Nucleus accumbens (tissue), 56 donors: ENCODE measurements at places on chromosomes 1 and 21.

- no peak for DNase-seq
These were observed 26.8 kb upstream of the CLSTN1 start for GRCh38 chr1:9850442-9851162.

- no peak for DNase-seq
These were observed 95.0 kb upstream of the NR5A2 start for GRCh38 chr1:199932462-199932861.

DNA sequence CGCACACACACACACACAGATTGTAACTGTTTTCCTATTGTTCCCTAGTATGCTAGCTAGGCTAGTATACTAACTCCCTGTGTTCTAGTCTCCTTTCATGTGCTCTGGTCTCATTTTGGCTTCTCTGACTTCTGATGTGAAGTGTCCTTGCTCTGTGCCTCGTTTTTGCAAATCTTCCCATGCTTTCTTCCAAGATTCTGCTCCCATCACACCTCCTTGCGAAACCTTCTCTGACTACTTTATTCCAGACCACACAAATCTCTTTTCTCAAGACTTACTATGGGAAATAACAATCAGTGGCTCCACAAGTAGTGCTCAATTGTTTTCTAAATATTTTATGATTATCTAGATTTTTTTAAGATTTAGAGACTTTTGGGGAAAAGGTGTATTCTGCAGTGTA, 10.3 kb downstream of the PRRX1 start:
- DNase-seq: no peak

DNA sequence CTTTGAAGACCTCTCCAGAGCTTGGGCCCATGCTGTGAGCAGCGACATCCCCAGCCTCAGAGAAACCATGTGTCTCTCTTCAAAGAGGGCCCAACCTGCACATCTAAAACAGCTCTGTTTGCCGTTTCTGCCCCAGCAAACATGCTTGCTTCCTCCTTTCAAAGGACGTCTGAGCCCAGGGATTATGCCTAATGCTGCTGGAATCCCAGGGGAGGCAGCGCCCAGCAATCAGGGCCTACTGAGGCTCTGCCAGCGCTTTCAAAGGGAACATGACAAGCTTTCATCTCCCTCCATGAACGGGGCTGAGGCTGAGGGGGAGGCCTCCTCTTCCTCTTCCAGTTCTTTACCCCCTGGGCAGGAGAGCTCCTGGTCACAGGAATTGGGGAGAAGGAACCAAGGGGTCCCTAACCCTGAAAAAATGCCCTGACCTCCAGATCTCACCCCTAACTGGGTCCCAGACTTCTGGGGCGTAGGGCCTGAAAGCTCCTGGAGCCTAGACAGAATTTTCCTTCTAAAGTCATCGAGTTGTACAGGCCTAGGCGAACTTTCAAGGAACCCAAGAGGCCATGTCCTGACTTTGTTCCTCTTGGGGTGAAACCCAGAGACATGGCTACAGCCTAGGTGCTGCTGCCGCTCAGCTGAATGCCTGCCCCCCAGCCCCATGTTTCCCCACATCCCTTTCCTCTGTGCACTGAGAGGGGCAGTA, 13.4 kb upstream of the ASCL5 start:
- DNase-seq: no peak

DNA sequence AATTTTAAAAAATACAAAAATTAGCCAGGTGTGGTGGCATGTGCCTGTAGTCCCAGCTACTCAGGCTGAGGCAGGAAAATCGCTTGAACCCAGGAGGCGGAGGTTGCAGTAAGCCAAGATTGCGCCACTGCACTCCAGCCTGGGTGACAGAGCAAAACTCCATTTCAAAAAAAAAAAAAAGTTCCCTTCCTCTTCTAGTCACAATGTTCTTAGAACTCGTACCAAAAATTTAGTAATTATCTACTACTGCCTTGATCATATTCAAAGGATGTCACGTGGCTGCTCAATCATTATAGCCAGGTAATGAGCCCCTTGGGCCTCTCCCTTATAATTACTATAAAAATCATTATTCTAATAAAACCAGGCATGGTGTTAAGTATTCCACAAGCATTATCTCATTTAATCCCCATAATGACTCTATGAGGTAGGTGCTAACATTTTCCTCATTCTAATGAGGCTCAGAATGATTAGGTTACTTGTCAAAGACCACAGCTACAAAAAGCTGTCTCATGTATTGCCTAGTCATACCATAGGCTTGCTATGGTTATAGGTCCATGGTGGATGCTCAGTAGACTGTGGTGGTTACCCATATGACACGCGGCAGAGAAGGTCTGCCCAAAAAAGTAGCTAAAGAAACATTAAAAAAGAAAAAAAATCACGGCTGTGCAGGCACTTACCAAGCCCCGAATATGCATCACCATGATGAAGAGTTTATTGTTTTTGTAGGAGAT, 15.5 kb upstream of the PPP1R15B start:
- DNase-seq: no peak

GRCh38 chr21:25656412-25656811, 17.4 kb downstream of the JAM2 start:
- DNase-seq: no peak

DNA sequence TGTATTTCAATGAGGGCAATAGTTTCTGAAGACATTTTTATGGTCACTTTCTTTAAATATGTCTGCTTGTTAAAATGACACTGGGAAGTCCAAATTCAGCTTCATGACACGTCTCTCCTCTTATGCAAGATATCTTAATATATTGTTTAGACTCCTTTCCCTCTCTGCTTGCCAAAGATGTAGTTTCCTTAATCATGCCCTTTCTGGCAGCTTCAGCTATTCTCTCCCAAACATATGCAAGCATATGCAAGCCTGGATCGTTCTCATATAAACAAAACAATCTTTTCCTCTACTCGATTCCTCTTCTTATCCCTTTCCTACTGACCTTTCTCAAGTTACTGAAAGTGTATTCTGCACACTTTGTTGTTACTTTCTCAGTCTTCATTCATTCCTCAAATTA, 372.2 kb downstream of the PTBP2 start:
- no peak for DNase-seq

DNA sequence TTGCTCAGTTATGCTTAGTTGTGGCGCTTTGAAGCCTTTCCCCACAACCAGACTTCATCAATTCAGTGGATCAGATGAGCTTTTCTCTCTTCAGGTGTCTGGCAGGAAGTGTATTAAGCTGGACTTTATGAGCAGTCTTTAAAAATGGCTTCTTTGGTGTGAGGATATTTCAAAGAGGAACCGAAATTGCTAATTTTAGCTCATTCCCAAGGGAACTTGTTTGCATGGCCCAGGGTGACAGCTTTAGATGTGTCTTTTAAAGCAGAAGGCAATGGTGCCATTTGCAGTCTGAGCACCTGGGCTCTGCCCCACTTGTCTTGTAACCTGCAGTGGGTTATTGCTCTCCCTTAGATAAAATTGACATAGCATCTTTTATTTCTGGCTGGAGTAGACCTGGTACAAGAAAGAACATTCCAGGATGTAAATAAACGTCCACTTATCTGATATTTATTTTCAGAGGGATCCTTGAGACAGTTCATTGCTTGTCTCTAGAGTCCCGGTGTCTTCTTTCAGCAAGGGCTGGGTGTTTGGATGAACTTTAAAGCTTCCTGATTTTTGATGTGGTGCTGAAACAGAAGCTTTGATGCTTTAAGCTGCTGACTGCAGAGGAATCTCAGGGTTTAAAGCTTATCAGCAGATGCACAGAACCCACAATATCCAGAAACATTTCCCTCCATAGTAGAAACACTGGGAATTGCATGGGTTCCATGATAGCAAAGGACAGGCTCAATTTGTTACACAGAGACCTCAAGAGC, 241.7 kb downstream of the ADGRL2 start:
- no peak for DNase-seq

GRCh38 chr1:21229246-21230000, 52.7 kb upstream of the EIF4G3 start:
- no peak for DNase-seq

DNA sequence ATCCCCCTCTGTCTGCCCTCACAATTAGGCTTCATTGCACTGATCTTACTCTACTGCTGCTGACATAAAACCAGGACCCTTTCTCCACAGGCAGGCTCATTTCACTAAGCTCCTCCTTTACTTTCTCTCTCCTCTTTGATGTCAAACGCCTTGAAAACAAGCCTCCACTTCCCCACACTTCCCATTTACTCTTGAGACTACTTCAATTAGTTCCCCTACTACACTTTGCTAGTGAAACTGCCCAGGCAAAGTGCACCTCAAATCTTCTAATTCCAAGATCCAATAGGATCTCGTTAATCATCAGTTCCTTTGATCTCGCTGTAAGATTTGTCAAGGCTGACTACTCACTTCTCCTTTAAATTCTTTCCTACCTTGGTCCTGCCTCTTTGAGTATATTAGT, 5.9 kb upstream of the CDC20 start:
- DNase-seq: no peak

DNA sequence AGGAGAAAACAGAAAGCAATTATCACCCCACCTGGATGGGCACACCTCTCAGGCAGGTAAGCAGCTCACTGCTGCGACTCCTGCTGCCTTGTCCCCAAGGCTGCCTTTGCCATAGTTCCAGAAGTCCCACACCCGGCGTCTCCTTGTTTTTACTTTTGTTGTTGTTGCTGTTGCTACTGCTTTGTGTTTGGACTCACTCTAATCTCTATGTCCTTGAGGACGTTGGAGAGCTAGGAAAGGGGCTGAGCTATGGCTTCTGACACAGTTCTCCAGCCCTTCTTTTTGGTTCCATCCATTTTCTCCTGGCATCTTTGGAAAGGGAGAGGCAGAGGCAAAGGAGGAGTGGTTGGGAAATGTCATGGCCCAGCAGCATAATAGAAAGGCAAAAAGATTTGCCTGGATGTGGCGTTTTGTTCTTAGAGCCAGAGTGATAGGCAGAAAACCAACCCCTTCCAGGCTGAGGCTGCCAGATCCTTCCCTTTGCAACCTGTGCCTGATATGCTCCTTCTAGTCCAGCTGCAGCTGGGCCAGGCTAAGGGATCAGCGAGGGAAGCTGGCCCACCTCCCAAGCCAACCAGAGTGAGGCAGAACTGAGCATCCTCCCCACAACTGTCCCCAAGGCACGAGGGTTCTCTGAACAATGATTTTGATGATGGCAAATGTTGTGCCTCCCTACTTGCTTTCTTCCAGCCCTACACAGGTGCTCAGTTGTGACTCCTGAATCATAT, 270.7 kb downstream of the ASTN1 start:
- no peak for DNase-seq

DNA sequence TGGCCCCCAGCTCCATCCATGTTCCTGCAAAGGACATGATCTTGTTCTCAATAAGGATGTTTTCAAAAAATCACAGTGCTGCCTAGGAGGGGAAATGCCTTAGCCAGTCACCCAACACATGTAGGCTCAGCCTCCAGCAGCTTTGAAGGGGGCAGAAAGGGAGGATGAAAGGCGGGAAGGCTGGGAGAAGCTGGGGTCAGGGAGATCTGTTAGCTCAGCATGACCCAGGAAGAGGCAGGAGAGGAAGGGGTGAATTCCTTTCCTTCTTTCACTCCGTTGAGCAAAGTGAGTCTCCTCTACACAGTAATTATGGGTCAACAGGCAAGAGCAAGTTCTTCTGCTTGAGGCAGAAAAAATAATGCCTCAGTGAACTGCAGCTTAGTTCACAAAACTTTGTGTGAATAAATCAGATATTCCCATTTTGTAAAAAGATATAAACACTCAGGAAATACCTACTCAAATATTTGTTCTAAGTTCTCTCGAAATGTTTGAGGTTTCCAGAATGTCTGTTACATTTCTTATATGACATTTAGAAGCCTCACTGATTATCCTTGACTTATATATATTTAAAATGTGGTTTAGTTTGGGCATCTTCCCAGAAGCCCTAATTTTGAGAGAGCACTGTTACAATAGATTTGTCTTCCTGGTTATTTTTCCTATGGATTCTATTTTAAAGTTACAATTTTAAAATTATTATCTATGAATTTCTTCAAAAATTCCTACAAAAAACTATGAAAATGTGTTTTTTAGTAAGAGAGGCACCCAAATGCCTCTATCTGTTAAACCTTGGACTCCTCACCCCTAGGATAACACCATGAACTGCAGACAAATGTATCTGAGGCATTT, 116.8 kb downstream of the KCNJ6 start:
- DNase-seq: no peak

DNA sequence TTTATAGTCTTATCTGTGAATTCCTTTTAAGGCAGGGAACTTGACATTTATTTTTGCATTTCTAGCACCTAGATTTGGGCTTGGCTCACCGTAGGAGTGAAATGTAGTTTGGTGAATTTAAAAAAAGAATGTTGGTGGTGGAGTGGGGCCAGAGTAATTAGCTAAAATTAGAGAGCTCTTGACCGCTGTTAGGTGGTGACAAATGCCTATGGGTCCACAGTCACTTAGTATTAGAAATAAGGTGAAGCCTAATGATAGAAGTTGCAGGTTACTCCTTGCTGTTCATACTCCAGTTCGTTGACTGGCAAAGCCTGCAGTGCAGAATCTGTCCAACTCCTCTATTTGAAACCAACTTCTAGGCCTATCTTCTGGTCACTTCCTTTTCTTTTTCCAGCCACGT, 318.8 kb upstream of the NRIP1 start:
- no peak for DNase-seq

DNA sequence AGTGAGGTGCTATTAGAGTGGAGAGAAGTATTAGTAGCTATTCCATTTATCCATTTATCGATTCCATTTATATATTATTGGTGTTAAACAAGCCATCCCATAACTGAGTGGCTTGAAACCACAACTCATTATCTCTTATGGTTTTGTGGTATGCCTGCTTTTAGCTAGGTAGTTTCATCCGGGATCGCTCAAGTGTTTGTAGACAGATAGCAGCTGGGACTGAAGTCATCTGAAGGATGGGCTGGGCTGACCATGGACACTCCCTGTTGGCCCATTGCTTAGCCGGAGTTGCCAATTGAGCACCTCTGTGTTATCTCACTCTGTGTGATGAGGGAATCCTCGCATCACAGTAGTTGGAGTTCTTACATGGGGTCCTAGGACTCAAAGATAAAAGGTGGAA, 622.5 kb downstream of the PLA2G4A start:
- no peak for DNase-seq

- no peak for DNase-seq
These were observed 3.3 kb upstream of the COL8A2 start for GRCh38 chr1:36128126-36128904.

DNA sequence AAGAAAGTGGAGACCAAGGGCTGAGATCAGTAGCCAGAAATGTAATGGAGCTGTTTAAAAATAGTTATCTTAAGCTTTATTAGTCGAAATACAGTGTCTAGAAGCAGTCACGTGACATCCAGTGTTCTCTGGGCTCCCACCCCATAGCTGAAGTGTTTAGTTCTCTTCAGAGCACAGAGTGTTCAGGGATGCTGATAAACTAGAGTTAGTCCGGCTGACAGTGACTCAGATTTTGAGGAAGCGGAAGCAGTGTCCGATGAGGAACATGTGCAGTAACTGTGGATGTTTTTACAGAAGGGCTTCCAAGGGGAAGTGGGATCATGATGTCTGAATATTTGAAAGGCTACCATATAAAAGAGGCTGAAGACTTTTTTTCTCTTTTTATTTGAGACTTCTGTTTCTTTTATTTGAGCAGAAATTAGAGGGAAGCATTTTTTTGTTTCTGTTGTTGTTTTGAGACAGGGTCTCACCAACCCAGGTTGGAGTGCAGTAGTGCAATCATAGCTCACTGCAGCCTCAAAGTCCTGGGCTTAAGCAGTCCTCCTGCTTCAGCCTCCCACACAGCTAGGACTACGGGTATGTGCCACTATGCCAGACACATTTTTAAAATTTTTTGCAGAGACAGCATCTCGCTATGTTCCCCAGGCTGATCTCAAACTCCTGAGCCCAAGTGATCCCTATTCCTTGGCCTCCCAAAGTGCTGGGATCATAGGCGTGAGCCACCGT, 124.2 kb downstream of the GALNT2 start:
- no peak for DNase-seq

- no peak for DNase-seq
These were observed 95.7 kb downstream of the FASLG start for GRCh38 chr1:172754609-172755008.

- no peak for DNase-seq
These were observed 132.1 kb downstream of the RPS6KC1 start for GRCh38 chr1:213183036-213183672.
